Stomach (tissue), 19 donors: ENCODE measurements at places on chromosomes 1 and 21. TPM values are rescaled to one million over a fixed set of nuclear protein-coding genes. Genes with fewer than 3 reads are reported as not detected.
A peak's percentile ranks its signal among the peaks of the same experiment; 100 is the strongest.

DNA sequence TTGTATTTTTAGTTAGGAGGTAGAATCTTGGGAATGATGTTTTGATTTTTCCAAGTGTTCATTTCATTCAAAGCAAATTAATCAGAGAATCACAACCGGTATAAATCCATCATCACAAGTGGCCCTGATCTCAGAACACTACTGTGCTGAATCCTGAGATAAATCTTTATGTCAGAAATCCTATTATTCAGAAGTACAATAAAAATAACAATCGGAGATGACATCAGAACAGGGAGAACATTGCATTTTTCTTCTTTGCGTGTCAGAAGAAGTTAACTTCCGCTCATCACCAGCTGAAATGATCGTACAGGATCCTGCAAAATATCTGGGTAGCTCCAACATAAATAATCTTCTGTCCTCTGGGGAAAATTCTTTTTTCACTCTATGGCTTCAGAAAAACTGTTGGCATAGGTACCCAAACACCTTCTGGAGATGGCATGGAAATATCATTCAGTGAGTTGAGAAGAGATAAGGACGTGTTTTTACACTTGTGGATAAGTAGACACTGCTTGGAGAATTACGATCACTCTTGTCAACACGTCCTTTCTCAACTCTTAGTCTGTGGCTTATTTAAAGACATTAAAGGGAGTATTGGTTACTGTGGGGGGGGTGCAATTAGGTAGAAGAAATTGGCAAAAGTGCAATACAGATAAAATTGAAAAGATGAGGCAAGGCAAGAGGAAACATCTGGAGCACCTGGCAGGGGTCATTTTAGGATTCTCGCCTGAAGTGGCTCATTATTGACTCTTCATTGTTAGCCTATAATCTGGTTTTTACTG is 46.9 kb upstream of the SMYD2 start:
- H3K4me1 ChIP-seq, result no peaks in the 10 kb centered on the region
- no peak overlapping the region for H3K4me3 ChIP-seq
- H3K27ac ChIP-seq, result no peak overlapping the region
- no peak for DNase-seq

DNA sequence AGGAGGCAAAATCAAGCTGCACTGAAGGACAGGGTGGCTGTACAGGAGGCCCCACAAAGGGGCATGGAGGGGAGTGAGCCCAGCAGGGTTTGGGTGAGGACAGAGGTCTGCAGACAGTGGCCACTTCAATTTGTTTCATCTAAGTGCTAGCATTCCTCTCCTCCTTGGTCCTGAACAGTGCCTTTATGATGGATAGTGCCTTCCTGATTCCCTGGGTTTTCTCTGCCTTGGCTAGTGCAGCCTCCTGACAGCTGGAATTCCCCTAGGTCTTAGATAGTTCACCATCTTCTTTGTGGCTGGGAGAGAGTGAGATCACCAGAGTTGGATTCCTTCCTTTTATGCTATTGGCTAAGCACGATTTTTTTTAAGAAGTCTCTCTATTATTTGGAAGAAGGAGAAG is 3.8 kb upstream of the HPCAL4 start:
- no peak for DNase-seq
- H3K4me1 ChIP-seq, result peaks cover 18% of the 10 kb centered on the region
- no peaks in the 10 kb centered on the region for H3K36me3 ChIP-seq
- H3K27me3 ChIP-seq, result no peaks in the 10 kb centered on the region

- H3K4me1 ChIP-seq, result peaks cover 43% of the 10 kb centered on the region
- H3K4me3 ChIP-seq, result no peak overlapping the region
- H3K36me3 ChIP-seq, result no peaks in the 10 kb centered on the region
- peak overlapping the region; percentile 36 for H3K27ac ChIP-seq
Measured at GRCh38 chr1:116881879-116882520, 27.7 kb upstream of the PTGFRN start.

GRCh38 chr1:199734186-199734585 is 293.3 kb upstream of the NR5A2 start:
- no peak overlapping the region for H3K27ac ChIP-seq
- DNase-seq, result no peak
- H3K27me3 ChIP-seq, result no peaks in the 10 kb centered on the region
- H3K4me1 ChIP-seq, result no peaks in the 10 kb centered on the region

GRCh38 chr1:899636-900317 is 23.9 kb upstream of the SAMD11 start:
- no peak for DNase-seq
- no peak overlapping the region for H3K27ac ChIP-seq
- H3K27me3 ChIP-seq, result peaks cover 2% of the 10 kb centered on the region
- no peaks in the 10 kb centered on the region for H3K36me3 ChIP-seq
- no peak overlapping the region for H3K4me3 ChIP-seq
- H3K4me1 ChIP-seq, result peaks cover 9% of the 10 kb centered on the region

DNA sequence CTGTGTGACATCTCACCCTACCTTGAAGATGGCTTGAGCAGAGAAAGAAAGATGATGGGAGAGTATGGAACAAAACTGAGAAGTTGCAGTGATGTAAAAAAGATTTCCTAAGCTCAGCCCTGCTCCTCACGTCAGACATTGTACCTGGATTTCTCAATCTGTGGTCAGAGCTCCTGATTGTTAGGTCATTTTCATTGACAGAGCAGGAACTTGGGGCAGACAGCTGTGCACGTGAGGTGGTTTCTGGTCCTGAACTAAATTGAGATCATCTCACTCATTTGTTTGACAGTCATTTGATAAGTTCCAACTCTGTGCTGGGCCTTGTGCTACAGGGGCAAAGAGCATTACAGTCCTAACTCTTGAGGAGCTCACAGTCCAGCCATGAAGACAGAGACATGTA is 10.2 kb downstream of the TRAF3IP3 start:
- no peaks in the 10 kb centered on the region for H3K27me3 ChIP-seq
- H3K4me1 ChIP-seq, result peaks cover 26% of the 10 kb centered on the region
- no peak for DNase-seq
- H3K36me3 ChIP-seq, result no peaks in the 10 kb centered on the region

DNA sequence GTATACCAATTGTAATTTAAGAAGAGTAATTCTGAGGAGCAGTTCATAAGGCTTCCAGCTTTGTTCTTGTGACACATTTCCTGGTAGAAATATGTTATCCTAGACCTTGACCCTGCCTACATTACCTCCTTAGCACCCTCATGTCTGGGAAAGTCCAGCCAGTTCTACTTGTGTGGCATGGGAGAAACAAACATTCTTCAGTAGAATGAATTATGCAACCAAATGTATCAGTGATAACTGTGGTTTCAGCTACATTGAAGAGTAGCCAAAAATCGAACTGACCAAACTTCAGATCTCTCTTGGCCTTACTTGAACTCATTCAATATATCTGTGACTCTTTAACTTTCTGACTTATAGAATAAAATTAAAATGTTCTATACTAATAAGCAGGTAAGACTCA is 308.1 kb upstream of the LYPLAL1 start:
- no peaks in the 10 kb centered on the region for H3K4me1 ChIP-seq
- H3K27ac ChIP-seq, result no peak overlapping the region
- H3K36me3 ChIP-seq, result no peaks in the 10 kb centered on the region
- H3K4me3 ChIP-seq, result no peak overlapping the region
- H3K27me3 ChIP-seq, result no peaks in the 10 kb centered on the region
- peak; percentile 6 for DNase-seq

GRCh38 chr21:15309022-15309590 is 244.3 kb upstream of the NRIP1 start:
- no peak for DNase-seq
- H3K27ac ChIP-seq, result no peak overlapping the region
- no peak overlapping the region for H3K4me3 ChIP-seq
- no peaks in the 10 kb centered on the region for H3K36me3 ChIP-seq
- H3K27me3 ChIP-seq, result no peaks in the 10 kb centered on the region

Gene ST6GALNAC5
- not detected for total RNA-seq

Gene TM2D1
- total RNA-seq, result 35.9 TPM

Gene RRP1
- total RNA-seq, result 11.9 TPM

Gene FNDC10
- 20.0 TPM for total RNA-seq

Gene TMPRSS3
- 5.9 TPM for total RNA-seq

Gene GJB5
- total RNA-seq, result 0.37 TPM

Gene GORAB
- total RNA-seq, result 5.5 TPM

Gene PLK3
- 11.7 TPM for total RNA-seq

Gene PLA2G2F
- 0.18 TPM for total RNA-seq
